ENCODE measurements at places on chromosomes 6 and 20. TPM values are rescaled to one million over a fixed set of nuclear protein-coding genes. Genes with fewer than 3 reads are reported as not detected.
A peak's percentile ranks its signal among the peaks of the same experiment; 100 is the strongest.

DNA sequence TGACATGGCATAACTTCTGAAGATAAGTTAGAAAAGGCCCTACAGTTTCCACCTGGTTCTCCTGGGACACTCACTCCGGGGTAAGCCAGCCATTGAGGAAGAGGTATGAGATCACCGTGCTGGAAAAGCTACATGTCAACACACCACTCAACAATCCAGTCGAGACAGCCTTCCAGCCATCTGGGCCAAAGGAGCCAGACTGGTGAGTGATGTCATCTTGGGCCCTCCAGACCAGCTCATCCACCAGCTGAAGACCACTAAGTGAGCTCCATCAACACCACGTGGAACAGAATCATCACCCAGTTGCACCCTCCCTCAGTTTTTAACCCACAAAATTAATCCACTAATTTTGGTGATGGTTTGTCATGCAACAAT, 32.3 kb upstream of the RSPO4 start:
- DNase-seq, result peak; percentile 8

DNA sequence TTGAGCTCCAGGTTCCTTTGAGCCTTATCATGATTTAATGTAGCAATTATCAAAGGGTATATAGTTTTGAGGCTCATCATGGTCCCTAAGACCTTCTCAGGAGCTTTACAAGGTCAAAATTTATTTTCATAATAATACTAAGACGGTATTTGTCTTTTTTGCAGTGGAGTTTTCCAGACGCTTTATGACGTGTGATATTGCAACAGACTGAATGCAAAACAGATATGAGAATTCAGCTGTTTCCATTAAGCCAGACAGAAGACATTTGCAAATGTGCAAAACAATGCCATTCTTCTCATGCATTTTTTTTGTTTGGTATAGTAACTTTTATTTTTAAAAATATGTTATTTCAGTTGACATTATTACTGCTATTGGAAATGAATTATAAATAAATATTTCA, 24.7 kb upstream of the CNKSR3 start:
- DNase-seq, result no peak

DNA sequence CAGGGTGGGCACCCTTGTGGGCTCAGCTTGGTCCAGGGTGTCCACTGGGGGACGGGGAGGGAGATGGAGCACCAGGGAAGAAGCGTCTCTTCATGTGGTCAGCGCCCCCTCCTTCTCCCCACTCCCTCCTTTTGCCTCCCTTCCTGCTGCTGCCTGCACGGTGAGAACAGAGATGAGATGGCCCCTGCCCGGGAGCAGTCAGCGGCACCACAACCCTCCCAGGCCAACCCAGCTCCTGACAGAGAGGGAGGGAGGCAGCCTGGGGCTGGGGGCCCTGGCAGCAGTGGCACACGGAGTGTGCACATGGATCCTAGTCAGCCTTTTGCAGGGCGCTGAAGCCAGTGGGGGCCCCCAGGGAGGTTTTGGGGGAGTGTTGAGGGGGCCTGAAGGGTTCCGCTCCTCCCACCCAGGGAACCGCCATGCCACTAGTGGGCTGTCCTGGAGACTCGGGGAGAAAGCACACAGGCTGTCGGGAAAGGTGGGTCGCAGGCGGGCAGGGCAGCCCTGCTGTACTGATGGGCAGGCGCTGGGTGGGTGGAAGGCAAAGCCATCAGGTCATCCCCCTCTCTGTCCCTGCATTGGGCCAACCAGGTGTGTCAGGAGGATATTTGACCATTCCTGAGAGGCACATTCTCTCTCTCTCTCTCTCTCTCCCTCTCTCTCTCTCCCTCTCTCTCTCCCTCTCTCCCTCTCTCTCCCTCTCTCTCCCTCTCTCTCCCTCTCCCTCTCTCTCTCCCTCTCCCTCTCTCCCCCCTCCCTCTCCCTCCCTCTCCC, 94.3 kb upstream of the BHLHE23 start:
- DNase-seq, result no peak

The MSH5 gene
- 10.2 TPM for total RNA-seq

The KCNS1 gene
- total RNA-seq, result not detected

- no peak for DNase-seq
Measured at GRCh38 chr20:49281913-49282467, 4.1 kb upstream of the ZNFX1 start.
